ENCODE measurements at places on chromosomes 7 and 10.

DNA sequence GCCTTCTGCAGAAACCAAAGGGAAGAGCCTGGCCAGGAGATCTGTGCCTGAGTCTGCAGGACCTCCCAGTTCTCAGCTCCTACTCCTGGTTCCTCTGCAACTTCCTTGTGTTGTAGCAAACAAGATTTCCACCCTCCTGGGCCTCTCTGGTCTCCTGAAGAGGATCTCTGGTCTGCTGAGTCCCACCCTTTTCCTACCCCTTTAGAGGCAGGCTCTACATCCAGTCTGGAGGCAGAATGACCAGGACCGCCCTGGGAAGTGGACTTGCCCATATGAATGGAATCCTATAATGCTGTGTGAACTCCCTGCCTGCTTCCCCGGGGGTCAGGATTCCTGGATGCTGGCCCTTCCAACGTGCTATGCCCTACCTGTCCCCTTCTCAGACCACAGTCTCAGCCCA, 3.2 kb downstream of the DENND2A start:
- DNase-seq = peak; percentile 27

- DNase-seq = no peak
Measured at GRCh38 chr10:82813856-82814255, 938.9 kb downstream of the NRG3 start.

DNA sequence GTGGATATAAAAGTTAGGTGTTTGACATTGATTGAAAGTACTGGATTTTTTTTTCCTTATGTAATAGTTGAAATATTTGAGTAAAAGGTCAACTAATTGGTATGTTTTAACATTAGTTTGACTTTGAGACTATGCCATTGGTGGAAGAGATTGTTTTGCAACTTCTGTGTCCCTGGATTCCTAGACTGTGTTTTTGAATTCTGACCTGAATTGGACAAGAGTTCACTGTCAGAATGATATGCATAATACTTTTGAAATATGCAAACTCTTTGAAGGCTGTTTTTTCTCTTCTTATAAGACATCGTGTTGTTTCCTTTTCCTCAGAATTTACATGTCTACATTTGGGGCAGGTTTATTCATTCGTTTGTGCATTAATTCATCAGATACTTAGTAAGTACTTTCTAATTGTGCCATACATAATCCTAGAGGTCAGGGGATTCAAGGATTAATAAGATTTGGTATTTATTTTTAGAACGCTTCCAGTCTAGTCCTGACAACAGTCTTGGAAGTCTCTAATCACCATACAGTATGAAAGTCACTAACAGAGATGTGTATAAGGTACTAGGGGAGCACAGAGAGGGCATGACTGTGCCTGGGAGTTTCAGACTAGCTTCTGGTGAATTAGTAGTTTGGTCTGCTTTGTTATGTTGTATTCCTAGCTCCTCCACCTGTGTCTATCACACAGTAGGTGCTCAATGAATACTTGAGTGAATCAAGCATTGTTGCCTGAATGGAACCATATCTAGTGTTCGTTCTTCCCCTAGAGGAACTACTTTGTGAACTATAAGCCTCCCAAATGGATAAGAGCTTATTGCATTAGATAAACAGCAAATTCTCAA, 49.2 kb downstream of the AGK start:
- no peak for DNase-seq

- DNase-seq = no peak
Measured at GRCh38 chr7:91164506-91164905, 99.7 kb upstream of the FZD1 start.

- no peak for DNase-seq
Measured at GRCh38 chr10:1743141-1743540, 5.8 kb upstream of the ADARB2 start.

DNA sequence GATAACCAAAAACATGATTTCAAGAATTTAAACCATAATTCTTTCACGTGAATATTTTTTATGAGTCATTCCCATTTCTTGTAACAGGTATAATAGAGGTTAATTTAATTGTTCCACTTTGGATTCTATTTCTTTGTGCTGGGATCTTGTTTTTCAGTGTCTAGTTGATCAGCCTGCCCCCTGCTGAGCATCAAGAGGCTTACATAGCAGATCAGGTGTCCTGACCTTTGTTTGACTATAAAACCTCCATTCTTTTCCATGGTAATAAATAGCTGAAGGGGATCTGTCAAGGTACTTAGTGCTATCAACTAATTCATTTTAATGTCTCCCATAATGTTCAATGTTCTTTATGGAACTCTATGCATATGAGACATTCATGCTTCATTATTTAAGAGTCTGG, 4.9 kb downstream of the COL17A1 start:
- DNase-seq = no peak

GRCh38 chr7:156829669-156830336, 63.2 kb downstream of the LMBR1 start:
- no peak for DNase-seq

GRCh38 chr7:44887293-44887692, 2.0 kb upstream of the PURB start:
- no peak for DNase-seq

- DNase-seq = no peak
Measured at GRCh38 chr7:73880755-73881328, 19.9 kb downstream of the TMEM270 start.

DNA sequence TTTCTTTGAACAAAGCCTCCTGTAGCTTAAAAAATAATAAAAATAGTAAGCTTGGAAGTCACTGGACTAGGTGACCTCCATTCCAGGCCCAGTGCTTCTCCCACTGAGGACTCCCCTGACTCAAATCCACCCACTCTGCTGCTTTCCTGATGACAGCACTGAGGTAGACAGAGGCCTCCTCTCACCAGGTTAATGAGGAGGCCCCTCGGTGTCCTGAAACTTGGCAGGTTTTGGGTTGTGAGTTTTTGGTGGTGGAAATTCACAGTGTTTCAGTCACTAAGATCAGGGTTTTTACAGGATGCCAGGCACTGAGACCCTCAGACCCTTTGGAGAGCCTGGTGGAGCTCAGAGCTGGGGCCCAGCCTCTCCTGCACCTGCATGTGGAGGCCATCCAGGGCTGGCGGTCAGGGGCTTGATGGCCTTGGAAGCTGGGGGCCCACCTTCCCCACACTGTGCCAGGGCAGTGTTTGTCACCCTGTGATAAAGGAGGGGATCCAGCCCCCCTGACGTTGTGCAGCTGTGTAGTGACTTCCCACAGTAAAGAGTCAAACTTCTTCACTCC, 19.1 kb downstream of the TSPAN14 start:
- no peak for DNase-seq

- DNase-seq = no peak
Measured at GRCh38 chr7:115224922-115225321, 303.0 kb downstream of the MDFIC start.

- no peak for DNase-seq
Measured at GRCh38 chr7:28804990-28805389, 153.1 kb downstream of the TRIL start.

- no peak for DNase-seq
Measured at GRCh38 chr7:142868188-142868985, 13.5 kb downstream of the EPHB6 start.

- no peak for DNase-seq
Measured at GRCh38 chr7:119254742-119255141, 1018.2 kb upstream of the KCND2 start.

DNA sequence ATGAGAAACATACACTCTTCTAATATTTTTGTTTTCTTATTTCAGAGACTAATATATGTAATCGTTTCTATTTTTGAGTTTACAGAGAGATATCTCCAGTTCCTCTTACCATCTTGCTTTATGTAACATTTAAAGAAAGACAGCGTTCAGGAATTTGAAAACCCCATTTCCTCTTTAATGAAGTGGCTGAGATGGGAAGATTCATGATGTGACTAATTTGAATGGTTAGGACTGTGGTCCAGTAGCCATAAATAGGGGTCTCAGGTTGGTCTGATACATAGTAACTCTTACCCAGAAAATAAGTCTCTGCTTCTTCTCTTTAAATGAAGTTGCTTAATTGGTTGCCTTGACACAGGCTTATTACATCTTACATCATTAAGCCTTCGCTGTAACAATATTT, 6.9 kb downstream of the KMT2E start:
- no peak for DNase-seq

GRCh38 chr10:119297207-119297968, 90.0 kb downstream of the GRK5 start:
- no peak for DNase-seq

DNA sequence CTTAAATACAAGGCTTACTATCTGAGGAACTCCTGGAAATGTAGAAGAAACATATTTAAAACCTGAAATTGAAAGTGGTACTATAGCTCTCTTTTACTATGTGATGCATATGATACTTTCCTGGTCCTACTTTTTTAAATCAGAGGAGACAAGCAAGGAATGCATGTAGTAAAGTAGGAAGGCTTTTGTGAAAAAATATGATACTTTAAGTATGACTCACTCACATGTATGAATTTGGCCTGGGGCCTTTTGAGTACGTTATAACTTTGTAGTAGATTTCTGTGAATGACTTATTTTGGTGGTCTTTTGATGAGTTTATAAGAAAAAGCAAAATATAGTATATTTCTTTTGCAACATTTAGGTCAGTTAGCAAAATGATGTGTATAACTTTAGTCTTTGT, 53.8 kb downstream of the TAX1BP1 start:
- no peak for DNase-seq

DNA sequence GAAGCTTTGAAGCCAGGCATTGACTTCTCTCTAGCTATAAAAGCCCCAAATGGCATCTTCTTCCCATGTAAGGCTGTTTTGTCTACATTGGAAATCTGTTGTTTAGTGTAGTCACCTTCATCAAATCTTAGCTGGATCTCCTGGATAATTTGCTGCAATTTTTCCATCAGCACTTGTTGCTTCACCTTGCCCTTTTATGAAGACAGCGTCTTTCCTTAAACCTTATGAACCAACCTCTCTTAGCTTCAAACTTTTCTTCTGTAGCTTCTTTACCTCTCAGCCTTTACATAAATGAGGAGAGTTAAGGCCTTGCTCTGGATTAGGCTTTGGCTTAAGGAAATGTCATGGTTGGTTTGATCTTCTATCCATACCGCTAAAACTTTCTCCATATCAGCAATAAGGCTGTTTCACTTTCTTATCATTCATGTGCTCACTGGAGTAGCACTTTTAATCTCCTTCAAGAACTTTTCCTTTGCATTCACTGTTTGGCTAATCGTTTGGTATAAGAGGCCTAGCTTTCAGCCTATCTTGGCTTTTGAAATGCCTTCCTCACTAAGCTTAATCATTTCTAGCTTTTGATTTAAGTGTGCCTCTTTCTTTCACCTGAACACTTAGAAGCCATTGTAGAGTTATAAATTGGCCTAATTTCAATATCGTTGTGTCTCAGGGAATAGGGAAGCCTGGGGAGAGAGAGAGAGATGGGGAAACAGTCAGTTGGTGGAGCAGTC, 803.2 kb downstream of the LRMDA start:
- DNase-seq = no peak

DNA sequence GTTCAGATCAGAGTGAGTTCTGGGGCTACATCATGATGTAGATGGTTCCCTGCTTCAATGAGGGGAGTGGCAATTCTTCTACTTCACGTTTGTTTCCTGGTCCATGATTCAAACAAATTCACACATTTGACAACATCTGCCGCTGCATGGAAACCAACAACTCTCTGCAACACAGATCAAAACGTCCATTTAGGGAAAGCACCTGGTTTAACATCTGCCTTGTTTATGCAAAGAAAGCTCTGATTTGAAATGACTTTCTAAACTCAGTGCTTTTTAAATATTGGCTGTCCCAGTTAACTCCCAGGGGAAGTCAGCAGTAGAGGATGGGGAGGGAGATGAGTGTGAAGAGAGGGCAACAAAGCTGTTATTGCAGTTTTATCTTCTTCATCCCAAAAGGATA, 93.8 kb downstream of the GAD2 start:
- DNase-seq = no peak

DNA sequence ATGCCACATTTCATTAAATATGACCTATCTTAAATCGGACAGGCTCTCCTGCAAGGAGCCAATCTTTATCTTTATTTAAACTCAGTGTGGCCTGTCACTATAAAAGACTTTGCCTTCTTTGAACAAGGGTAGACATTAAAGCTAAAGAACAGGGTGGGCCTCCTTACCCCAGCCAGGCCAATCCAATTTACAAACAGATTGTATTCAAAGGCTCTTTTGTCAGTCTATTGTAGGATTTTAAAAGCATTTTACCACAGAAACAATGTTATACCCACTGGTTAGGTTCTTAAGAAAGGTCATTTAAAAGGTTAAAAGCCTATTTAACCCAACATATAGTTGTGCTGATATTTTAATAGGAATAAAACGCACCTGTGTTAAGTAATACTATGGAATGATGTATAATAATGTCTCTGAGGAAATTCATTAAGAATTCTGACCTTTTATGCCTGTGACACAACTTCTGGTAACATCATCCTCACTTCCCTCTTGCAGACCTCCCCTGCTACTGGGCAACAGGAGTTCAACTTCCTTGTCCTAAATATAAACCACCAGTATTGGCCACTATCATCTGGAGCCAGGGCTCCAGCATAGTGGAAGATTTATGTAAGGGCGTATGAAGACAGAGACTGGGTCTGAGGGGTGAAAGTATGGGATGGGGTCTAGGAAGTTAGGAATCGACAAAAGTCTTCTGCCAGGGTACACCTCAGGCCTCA, 32.5 kb downstream of the MTERF1 start:
- DNase-seq = no peak

GRCh38 chr7:29610086-29610485, 46.5 kb downstream of the PRR15 start:
- no peak for DNase-seq

GRCh38 chr10:104589871-104590270, 51.2 kb upstream of the SORCS3 start:
- DNase-seq = no peak

- no peak for DNase-seq
Measured at GRCh38 chr10:16458166-16458955, 21.6 kb downstream of the PTER start.

GRCh38 chr7:52539414-52539813, 496.0 kb upstream of the POM121L12 start:
- DNase-seq = no peak

- DNase-seq = no peak
Measured at GRCh38 chr7:126569402-126569801, 683.3 kb downstream of the GRM8 start.

DNA sequence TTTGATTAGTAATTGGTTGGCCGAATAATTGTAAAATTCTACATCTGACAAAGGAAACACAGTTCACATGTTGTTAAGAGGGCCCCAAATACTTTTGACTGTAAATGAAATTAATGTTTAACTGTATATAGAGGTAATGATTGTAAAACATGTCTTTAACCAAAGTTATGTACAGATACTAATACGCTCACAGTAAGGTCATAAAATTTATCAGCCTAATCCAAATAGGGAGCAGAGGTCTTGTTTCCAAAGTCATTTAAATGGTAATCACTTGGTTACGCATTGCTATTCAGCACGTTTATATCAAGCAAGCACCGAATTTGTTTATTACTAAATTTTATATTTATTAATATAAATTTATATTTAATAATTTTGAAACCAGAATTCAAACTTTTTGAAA, 1.4 kb downstream of the PHYHIPL start:
- no peak for DNase-seq

DNA sequence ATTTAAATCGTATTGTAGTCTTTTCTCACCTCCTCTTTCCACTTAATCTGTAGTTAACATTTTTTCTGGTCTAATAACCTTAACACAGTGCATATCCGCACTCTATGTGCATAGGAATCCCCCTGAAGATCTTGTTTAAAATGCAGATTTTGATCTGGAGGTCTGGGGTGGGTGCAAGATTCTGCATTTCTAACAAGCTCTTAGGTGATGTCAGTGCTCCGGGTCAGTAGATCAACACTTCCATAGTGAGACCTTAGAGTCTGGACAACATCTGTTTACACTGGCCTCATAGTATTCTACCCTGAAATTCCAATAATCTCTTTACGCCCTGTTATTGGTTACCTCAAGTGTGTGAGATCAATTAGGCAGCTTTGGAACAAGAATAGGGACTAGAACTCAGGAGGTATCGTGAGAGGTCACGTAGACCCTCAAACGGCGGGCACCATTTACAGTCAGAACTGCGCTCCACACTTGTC, 434 bp upstream of the PLEKHA8 start:
- DNase-seq = no peak

Measured in ELF-1 (cell line).